ENCODE measurements at places on chromosomes 5 and 9.

- no peak for DNase-seq
Observed at GRCh38 chr5:153437251-153437650, 53.2 kb upstream of the GRIA1 start.

GRCh38 chr5:10301266-10301665 is 6.4 kb downstream of the CMBL start:
- DNase-seq, result no peak

DNA sequence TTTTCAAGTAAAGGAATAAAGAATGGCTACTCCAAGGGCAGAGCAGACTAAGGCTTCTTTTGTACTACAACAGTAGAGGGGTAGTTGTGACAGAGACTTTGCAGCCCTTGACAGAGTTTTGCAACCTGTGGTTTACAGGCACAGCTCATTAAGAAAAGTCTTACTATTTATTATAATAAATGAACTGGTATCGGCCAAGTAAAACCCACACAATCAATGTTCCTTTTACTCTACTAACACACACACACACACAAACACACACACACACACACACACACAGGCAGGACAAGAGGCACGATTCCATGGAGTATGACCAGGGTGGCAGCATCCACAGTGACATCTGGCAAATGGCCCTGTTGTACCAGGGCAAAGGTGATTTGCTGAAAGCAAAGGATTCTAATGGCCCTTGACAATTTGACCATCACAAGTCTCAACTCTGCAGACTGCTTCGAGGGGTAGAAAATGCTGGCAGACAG is 59.1 kb upstream of the GOLPH3 start:
- no peak for DNase-seq

DNA sequence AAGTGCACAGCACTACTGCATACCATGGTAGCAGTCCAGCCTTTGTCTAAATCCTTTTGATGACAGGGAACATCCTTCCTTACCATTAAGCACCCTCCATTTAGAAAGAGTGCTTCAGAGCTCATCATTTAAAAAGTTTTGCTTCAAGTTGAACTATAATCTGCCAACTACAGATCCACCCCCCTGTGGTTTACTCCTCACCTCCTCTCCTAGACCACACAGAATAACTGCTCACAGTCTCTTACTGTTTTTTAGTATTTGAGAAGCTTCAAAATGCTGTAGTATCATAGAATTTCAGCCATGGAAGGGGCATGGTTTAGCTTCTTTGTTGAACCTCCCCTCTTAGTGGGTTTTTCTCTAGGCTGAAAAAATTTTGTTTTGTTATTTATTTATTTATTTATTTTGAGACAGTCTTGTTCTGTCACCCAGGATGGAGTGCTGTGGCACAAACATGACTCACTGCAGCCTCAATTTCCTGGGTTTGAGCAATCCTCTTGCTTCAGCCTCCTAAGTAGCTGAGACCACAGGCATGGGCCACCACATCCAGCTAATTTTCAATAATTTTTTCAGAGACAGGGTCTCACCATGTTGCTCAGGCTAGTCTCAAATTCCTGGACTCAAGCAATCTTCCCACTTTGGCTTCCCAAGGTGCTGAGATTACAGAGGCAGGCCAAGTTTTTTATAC is 384.3 kb upstream of the RFX3 start:
- DNase-seq, result no peak

GRCh38 chr5:143354025-143354424 is 49.5 kb downstream of the NR3C1 start:
- DNase-seq, result no peak

GRCh38 chr5:117473165-117473564 is 898.5 kb upstream of the SEMA6A start:
- no peak for DNase-seq

- no peak for DNase-seq
Observed at GRCh38 chr9:14029806-14030374, 284.1 kb downstream of the NFIB start.

DNA sequence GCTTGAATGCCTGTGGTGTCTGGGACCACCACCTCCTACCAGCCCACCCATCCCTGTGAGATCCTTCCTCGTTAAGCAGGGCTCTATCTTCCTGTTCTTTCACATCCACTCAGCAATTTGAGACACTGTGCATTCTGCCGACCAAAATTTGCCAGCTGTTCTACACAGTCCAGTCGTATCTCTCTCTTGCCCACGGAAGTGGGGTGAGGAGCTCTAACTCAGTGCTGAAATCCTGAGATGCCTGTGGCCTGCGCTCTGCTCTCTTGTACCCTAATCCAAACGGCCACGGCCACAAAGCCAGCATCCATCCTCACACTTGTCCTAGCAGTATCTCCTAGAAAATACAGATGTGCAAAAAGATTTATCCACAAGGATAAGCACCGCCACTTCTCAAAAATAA is 97.9 kb downstream of the MVB12B start:
- no peak for DNase-seq

- DNase-seq, result no peak
Observed at GRCh38 chr5:11683666-11684065, 220.6 kb downstream of the CTNND2 start.

GRCh38 chr5:101390151-101390908 is 487.2 kb upstream of the ST8SIA4 start:
- DNase-seq, result no peak

- DNase-seq, result no peak
Observed at GRCh38 chr9:36501727-36502126, 71.0 kb upstream of the MELK start.

DNA sequence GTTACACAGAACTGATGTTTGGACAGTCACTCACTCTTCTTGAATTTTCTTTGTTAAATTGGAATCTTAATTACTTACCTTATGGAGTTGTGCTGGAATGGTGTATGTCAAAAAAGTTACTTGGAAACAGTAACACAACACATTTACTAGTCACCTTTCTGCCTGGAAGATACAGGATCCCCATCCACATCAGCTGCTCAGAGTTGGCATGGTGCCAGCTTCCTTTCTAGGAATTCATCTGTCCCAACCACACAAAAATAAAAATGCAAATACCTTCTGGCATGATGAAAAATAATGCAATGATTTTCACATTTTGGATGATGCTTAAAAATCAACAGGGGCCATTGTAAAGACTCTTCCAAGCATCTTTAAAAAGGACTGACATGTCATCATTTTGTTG is 341.5 kb downstream of the TMEM38B start:
- no peak for DNase-seq

DNA sequence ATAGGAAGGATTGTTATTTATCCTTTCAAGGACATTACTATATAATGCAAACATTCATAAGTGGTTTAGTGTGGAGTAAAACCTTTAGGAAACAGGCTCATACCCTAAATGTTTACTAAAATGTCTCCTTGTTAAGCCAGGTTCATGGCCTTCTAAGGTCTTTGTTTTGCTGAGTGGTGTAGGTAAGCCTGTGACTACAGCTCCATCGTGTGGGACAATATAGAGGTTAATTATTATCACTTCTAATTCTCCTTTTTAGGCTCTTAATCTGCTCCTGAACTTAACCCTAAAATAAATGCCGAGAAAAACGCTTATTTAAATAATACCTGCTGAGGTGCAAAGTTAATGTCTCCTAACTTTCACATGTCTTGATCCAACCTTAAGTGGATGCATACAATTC is 43.8 kb downstream of the SPINK5 start:
- DNase-seq, result no peak

- no peak for DNase-seq
Observed at GRCh38 chr9:115601434-115601833, 483.5 kb upstream of the TNC start.

DNA sequence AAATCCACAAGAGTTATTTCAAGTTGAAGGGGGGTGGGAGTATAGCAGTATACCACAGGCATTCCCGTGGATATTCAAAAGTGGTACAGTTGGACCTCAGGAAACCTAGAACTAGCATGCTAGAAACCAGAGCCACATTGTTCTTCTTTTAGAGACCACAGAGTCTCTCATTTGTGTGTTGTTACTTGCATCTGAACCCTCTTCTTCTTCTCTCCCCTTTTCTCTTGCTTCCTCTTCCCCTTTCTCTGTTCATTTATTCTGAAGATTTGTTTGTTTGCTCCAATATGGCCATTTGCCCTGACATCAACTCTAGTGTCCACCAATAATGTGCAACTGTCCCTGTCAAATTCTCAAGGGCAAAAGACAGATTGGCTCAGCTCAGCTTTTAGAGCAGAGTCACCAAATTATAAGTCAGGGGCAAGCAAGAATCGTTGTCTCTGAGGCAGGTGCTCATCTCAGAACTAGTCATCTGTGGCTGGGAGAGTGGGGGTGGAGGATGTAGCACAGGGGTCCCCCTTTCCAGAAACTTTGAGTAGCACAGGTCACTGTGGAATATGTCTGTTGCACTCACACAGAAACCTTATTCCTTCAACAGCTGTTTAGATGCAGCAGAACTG is 321.1 kb downstream of the ARRDC3 start:
- no peak for DNase-seq

DNA sequence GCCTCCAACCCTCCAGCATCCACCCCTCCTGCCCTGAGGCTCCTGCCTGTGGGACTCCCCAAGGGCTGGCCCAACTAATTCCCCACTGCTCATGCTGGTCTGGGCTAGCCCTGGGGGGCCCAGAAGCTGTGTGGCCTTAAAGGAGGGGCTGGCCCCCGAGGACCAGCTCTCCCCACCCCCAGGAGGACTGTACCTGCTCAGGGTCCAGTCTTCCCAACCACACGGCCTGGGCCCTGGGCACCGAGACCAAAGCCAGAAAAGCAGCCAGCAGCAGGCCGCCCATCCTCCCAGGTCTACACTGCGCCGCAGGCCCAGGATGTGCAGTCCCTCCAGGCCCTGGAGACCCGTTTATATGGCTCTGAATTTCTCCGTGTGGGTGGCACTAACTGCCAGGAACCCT is at the start of gene LCN6:
Gene LCN6 (minus strand): TSS at position 325 of the 400 bp plus-strand sequence. CDS start 42 bp downstream, at position 283.
- no peak for DNase-seq

GRCh38 chr9:37715991-37716505 is 37.6 kb upstream of the TRMT10B start:
- DNase-seq, result no peak

DNA sequence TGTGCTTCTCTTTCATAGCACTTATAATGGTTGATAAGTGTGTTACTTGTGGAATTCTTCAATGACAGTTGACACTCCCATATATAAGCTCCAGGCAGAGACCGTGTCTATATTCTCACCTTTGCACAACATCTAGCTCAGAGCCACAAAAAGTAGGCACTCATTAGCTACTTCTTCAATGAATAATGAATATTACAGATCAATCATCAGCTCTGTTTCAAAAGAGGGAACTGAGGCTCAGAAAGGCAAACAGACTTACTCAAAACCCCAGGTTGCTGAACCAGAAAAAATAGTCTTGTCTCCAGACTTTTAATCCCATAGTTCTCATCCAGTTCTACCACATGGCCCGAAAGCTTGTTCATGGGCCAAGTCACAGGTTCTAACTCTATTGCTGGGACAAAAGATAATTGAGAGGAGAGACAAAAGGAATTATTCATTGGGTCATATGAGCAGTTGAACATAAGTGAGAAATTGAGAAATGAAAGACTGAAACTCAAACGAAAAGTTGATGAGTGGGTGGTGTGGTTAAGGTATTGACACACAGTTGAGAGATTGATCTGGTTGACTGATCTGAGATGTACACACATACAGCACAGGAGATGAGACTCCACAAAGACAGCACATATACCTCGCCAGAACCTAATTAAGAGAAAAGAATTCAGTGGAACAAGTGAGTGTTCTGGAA is 381.6 kb downstream of the EFNA5 start:
- no peak for DNase-seq

DNA sequence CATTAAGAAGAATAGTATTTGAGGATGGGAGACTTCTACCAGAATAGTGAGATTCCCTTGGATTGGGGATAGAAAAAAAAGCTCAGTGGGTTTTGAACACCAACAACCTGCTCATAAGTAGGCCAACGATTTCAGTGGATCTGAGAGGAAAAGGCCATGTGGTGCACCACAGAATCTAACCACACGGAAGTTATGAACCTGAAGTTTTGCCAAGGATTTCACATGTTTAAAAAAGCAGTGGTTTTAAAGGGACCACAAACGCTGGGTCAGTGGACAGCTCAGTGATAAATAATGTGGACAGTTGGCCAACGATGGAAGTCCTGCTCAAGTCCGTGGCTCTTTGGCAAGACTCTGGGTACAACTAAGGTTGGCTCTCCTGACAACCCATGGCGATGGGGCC is 107.2 kb upstream of the TXNDC8 start:
- no peak for DNase-seq

DNA sequence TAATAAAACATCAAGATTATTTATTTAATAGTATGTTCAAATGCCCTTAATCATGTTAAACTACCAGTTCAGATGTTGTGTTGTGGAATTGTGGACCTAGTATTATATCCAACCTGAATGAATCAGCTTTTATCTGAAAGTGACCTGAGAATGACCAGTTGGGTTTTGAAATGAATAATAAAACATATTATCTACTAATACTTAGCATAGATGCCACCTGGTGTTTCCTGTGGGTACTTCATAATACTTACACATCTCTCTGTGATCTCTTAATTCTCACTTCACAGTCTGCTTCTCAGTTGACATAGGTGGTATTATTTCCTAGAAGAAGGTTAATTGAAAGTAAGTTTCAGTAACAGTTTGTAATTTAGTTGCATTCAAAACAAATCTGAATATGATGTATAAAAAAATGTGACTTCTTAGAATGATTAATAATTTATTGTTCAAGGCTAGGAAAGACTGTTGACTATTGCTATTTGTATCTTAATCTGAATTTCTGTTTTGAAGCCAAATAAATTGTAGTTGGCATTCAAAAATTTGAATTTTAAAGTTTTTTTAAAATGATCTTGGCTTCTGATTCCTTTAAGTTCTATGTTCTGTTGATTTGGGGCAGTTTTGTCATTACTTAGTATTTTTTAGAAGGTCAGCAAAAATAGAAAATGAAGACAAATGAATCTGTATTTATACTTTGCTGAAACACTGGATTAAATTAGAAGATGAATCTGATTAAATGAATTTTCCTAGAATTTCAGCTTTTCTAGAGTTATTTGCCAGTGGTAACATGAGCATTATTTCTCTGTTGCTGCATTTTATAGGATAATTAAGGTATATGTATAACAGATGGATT is 48.2 kb downstream of the KIF2A start:
- DNase-seq, result no peak

DNA sequence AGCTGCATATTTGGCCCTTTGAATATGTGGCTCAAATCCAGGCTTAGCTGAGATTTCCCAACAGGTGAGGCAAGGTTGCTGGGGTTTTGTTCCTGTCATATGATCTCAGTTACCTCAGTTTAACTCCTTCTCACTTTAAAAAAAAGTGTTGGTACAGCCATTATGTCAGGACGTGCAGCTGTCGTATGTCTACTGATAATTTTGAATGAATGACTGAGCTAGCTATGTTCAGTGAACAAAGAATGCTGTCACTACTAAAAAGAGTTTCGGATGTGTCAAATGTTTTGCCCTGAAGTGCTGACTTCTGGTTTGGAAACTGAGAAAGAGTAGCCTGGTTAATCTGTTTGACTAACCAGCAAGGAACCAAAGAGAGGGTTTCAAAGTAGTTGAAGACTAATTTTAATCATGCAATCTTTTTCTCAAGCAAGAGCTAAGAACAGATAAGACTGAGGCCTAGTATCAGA is 106.3 kb upstream of the NR3C1 start:
- DNase-seq, result no peak

GRCh38 chr9:15724016-15724415 is 171.2 kb downstream of the CCDC171 start:
- DNase-seq, result no peak

GRCh38 chr5:116521173-116521872 is 53.3 kb downstream of the SEMA6A start:
- DNase-seq, result no peak
